Central memory CD4-positive, alpha-beta T cell (primary cell): ENCODE measurements at places on chromosomes 1 and 21.

- no peak for DNase-seq
Measured at GRCh38 chr1:2308844-2309243, 80.7 kb downstream of the SKI start.

DNA sequence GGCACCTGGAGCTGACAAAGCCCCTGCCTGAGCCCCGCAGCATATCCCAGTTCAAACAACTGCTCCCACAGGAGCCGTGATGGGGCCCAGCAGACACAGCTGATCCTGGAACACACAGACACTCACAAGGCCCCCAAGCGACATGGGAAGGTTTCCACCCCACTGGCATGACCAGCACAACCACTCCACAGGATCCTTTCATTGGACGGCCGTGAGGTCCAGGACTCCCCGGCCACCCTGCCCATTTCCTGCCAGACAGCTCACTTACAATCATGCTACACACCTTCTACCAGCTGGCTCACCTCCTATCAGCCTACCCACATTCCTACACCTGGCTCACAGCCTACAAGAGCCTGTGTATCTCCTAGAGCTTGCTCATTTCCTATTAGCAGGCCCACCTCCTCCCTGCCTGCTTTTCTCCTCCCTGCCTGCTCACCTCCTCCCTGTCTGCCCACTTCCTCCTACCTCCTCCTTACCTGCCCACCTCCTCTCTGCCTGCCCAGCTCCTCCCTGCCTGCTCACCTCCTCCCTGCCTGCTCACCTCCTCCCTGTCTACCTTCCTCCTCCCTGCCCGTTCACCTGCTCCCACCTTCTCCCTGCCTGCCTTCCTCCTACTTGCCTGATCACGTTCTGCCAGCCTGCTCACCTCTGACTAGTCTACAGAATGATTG is 73.9 kb downstream of the MATN1 start:
- no peak for DNase-seq

- no peak for DNase-seq
Measured at GRCh38 chr1:230240446-230241086, 173.5 kb downstream of the GALNT2 start.

- DNase-seq, result no peak
Measured at GRCh38 chr1:211829343-211830054, 1.1 kb downstream of the LPGAT1 start.

DNA sequence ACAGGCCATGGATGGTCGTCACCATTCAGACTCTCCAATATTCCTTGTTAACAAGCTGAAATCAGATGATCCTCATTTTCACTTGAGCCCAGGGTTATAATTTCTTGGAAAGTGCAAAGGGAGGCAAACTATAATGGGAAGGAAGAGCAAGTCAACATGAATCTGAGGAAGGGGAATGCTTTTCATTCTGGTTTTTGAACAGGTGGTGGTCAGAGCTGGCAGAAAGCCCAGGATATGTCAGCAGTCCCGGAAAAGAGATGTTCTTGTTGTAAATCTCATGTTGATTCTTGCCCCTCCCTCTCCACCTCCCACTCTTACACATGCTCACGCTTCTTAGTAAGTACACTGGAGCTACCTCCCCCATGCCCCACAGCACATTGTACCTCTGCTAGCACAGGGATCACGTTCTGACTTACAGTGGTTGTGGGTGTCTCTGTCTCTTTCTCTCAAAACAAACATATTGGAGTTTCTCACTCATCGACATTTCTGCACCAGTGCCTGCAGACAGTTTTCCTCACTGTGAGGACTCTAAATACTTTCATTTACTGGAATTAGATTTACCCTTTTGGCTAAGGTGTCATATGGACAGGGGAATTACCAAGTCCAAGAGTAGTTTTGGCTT is 77.6 kb downstream of the XCL2 start:
- no peak for DNase-seq

- DNase-seq, result no peak
Measured at GRCh38 chr1:167312871-167313270, 92.2 kb downstream of the POU2F1 start.
